ENCODE measurements at places on chromosomes 2 and 18. TPM values are rescaled to one million over a fixed set of nuclear protein-coding genes. Genes with fewer than 3 reads are reported as not detected.

- DNase-seq = no peak
Measured at GRCh38 chr18:4134700-4135099, 320.4 kb downstream of the DLGAP1 start.

DNA sequence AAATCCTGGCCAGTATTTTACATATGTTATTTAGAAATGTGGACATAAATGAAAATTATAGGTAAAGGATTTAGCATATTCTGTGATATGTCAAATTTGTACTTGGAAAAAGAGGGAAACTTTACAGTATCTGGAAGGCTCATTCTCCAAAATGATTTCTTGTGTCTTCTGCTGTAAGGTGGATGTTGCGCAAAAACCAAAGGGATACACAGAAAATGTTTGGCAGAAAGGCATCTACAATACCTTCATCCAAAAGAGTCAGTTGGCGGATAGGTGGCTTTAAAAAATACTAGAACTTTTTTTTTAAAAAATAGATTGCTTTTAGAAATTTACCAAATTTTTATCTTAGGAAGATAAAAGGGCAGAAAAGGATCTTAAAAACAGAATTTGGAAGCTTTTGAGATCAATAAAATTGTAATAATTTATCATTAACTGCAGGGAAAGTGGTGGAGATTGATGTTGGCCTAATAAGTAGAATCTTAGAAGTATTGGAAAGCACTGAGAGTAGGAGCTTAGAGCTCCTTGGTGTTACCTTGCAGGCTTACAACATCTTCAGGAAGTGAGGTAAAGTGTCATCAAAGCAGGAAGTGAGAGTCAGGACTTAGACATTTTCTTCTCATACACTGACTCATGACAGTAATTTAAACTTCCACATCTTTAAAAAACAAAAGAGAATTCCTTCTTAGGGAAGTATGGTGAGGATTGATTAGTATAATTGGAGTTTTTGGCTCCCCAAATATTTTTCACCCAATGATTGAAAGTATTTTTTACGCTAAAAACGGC, 2.1 kb downstream of the NABP1 start:
- no peak for DNase-seq

- no peak for DNase-seq
Measured at GRCh38 chr2:128263902-128264331, 54.8 kb downstream of the HS6ST1 start.

DNA sequence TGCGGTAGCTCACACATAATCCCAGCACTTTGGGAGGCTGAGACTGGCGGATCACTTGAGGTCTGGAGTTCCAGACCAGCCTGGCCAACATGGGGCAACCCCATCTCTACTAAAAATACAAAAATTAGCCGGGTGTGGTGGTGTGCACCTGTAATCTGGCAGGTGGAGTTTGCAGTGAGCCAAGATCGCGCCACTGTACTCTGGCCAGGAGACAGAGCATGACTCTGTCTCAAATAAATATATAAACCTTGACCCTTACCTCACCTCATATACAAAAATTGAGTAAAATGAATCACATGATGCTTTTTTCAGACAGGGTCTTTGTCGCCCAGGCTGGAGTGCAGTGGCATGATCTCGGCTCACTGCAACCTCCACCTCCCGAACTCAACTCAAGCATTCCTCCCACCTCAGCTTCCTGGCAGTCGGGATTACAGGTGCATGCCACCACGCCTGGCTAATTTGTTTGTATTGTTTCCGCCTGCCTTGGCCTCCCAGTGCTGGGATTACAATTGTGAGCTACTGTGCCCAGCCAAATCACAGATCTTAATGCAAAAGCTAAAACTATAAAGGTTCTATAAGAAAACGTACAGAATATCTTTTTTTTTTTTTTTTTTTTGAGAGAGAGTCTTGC, 25.3 kb downstream of the XPO1 start:
- no peak for DNase-seq

- DNase-seq = no peak
Measured at GRCh38 chr2:46067501-46068305, 229.5 kb upstream of the EPAS1 start.

DNA sequence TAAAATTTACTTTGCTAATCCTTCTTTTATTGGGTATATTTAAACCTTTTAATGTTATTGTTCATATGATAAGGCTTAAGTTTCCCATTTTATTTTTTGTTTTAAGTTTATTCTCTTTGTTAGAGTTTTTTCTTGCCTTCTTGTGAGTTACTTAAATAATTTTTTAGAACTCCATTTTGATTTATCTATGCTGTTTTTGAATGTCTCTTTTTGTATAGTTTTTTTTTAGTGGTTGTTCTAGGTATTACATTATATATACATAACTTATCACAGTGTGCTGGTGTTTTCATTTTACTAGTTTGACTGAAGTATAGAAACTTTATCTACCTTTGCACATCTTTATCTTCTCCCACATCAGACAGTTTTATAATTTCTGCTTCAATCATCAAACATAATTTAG, 49.4 kb upstream of the TGFA start:
- DNase-seq = no peak

DNA sequence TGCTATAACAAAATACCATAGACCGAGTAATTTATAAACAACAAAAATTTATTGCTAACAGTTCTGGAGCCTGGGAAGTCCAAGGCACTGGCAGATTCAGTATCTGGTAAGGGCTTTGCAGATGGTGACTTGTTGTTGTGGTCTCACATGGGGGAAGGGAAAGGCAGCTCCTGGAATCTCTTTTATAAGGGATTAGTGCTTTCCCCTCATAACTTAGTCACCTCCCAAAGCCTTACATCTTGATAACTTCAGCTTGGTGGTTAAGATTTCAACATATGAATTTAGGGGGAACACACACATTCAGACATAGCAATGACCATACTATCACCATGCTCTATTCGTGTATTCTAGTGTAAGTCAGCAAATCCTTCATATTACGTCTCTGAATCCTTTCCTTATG, 447.6 kb upstream of the TCF4 start:
- DNase-seq = no peak

DNA sequence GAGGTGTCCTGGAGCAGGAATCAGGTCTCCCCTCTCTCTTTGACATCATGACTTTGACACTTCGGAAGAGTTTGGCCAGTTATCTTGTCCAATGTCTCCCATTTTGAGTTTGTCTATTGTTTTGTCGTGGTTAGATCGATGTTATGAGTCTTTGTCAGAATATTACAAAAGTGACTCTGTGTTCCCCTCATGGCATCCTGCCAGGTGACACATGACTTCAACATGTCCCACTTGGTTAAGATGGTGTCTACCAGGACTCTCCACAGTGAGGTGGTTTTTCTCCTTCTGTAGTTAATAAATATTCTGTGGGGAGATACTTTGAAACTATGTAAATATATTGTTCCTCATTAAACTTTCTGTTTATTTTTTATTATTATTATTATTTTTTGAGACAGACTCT, 76.6 kb upstream of the BZW1 start:
- DNase-seq = no peak

The PAPOLG gene
- 26.6 TPM for total RNA-seq

The COL3A1 gene
- 98.1 TPM for total RNA-seq

The UGT1A5 gene
- total RNA-seq = not detected

The TLX2 gene
- total RNA-seq = not detected

The ABCG8 gene
- not detected for total RNA-seq

The NT5DC4 gene
- total RNA-seq = not detected

Data from breast epithelium (tissue), 4 donors.